Pulmonary artery endothelial cell (primary cell): ENCODE measurements at places on chromosomes 2 and 18.
A peak's percentile ranks its signal among the peaks of the same experiment; 100 is the strongest.

DNA sequence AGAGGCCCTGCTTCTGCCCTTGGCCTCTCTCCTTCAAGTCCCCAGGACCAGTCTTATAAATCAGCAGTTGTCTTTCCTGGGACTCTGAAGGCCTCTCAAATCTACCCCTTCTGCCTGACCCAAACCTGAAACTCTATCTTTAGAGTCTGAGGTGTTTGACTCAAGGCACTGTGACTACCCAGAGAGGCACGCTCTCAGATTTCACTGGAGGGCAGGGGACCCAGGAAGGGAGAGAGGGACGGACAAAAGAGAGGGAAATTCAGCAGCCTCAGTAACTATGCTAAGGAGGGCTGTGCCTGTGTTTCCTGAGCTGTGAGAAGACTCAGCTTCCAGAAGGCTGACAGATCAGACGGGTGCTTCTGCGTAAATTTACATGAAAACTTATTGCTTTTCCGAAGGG is 217.8 kb downstream of the HAUS1 start:
- no peak for DNase-seq

DNA sequence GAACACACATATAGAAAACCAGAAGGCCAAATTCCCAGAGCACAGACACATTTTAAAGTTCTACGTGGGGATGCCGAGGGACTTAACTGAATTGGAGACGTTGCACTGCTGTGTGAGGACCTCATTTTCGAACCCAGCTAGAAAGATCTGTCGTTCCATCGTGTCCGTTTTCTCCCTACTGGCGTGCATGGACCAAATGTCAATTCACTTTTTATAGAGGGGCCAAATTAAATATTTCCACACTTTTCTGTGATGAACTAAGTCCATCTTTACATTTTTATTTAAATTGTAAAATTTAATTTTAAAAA is 692 bp upstream of the TSHZ1 start:
- DNase-seq = no peak

- peak; percentile 27 for DNase-seq
Measured at GRCh38 chr2:33236482-33237385, 239.7 kb upstream of the RASGRP3 start.

DNA sequence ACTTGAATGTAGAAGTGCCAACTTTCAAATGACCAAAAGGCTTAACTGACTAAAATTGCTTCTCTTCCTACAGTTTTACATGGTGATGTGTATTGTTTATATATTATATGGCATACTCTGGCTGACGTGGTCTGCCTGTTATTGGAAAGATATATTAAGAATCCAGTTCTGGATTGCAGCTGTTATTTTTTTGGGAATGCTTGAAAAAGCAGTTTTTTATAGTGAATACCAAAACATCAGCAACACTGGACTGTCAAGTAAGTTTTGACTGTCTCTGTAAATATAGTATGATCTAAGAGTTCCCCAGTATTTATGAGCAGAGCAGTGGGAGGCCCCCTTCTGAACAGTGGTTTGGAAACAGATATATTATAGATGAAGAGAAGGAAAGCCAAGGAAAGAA is 26.2 kb downstream of the TMEM87B start:
- DNase-seq = no peak

DNA sequence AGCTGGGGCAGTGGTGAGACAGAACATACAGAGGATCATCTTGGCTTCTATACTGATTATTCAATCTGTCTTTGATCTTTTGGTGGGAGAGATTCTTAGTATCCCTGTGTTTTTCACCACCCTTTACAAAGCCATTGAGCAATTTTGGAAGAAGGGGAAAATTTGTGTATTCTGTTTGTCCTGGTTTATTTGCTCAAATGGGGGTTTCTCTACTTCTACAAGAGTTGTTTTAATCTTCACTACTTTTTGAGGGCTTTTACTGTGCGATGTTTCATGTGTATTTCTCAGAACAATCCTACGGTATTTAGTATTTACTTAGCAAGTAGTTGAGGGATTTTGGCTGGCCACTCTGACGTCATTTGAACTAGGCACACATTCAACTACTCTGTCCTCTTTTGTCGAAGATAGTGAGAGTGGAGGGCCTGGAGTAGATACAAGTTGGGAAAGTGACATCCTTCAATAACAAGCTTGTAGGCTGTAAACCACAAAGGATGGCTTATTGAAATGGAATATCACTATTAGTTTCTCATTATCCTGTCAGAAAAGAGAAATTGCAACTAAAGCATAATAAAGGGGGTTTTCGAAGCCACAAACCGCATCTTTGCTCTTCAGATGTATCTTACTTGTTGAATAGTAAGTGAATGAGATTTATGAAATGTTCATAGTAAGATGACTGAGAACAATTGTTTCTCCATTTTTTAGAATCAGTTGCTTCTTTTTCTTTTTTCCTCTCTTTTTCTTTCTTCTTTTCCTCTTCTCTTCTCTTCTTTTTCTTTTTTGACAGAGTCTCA is 24.8 kb downstream of the FMNL2 start:
- no peak for DNase-seq

- no peak for DNase-seq
Measured at GRCh38 chr18:26655525-26656430, 107.4 kb upstream of the KCTD1 start.

DNA sequence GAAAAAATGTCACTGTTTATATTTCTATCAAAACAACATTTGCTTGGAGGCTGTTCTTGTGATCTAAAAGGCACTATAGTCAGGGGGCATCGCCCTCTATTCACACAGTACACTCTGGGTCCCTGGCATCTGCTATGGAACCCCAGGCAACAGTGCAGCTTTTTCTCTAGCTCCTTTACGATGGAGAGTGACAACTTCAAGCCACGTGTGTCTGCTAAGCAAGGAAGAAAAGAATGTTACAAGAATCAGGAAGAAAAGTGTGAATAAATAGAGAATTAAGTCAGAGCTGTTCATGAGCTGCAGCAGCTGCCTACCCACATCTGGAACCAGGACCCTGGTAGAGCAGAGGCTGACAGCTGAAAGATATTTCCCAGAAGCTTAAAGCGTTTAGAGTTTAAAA is 11.2 kb downstream of the RND3 start:
- no peak for DNase-seq

- no peak for DNase-seq
Measured at GRCh38 chr2:20838016-20838415, 15.1 kb upstream of the LDAH start.

GRCh38 chr2:1650085-1650872 is 94.0 kb downstream of the PXDN start:
- no peak for DNase-seq

DNA sequence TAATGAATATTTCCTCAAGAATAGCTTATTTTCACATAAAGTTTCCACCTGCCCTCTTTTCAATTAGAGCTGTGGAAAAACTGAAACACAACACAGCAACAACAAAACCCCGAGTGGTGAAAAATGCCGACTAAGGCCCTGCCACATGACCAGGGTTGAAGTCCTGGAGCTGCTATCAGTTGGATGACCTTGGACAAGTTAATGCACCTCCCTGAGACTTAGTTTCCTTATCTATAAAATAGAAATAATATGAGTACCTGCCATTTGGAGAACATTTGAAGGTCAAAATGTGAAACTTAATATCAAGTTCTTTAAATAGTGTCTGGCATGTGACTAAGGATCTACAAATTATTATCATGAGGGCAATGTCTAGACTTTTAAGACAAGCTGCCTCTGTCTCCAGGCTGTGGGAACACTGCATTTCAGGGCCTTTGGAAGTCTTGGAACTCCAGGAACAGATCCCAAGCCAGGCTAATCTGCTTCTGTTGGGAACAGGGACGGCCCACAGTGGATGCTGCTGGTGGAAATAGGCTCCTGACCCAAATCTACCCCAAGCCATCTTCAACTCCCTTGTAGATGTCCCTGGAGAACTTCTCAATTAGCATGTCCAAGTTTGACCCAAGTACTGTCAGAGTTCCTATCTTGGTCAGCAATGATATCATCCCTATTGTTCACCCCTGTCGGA is 42.0 kb upstream of the TRIB2 start:
- DNase-seq = no peak

DNA sequence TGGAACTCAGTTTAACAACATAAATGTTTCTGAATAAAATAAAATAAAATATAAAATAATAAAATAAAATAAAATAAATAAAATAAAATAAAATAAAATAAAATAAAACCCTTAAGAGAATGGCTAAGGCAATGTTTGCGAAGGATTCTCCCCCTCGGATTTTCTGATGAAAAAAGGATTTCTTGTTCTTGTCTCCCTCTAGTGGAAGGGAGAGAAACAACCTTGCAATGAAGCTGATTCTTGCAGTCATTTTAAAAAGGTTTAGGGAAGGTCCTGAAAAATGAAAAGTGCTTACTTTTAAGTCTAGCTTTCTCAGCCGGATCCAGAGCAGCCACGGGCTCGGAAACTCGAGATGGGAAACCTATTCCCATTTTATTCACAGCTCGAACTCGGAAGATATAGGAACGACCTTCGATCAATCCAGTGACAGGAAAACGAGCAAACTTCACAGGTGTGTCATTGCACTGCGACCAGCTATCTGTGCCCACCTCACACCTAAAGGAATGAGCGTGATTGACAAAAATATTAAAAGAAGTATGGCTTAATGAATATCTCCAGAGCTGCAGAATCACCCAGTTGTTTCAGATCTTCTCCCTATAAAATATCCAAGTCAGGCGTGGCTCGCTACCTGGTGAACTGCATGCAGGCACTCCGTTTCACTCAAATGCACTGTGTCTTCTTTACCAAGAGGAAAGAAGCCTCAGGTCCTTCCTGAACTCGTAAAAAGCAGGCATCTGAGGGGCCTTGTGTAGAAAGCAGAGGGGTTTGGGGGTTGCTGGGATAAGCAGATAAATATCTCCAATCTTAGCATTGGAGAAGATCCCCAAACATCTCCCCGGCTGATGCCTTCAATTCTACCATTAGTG is 68.1 kb downstream of the MYOM1 start:
- DNase-seq = no peak

- DNase-seq = no peak
Measured at GRCh38 chr2:62410926-62411456, 95.0 kb downstream of the TMEM17 start.

GRCh38 chr2:49978341-49978740 is 824.0 kb upstream of the FSHR start:
- no peak for DNase-seq

- no peak for DNase-seq
Measured at GRCh38 chr2:26959331-26959730, 11.1 kb upstream of the MAPRE3 start.

DNA sequence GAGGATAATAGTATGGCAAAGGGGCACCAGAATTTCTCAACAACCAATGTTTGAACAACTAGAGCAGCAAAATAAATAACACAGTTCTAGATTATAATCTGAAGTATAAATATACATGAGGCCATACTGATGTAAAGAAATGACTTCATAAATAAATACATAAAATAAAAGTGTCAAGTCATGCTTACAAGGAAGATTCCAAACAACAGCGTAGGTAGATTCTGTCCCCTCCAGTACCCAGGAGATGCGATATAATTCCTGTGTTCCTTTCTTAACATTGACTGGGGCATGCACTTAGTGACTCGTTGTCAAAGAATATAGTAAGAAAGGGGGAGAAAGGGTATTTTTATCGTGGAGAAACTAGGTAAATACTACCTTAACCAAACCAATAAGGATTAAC is 355.1 kb downstream of the DPP10 start:
- no peak for DNase-seq

DNA sequence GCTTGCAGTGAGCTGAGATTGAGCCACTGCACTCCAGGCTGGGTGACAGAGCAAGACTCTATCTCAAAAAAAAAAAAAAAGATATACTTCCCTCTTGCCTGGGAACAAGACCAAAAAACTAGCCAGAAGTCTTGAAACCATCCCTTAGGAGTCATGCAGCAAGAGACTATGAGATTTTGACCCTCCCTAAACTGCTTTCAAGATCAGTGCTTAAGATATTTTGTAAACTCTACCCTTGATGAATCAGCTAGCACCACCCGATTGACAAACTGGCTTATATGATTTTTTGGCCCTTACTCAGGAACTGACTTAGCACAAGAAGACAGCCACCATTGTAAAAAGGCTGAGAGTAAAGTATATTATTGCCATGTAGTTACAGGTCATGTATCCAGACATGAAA is 3.8 kb downstream of the SULT1C3 start:
- no peak for DNase-seq

DNA sequence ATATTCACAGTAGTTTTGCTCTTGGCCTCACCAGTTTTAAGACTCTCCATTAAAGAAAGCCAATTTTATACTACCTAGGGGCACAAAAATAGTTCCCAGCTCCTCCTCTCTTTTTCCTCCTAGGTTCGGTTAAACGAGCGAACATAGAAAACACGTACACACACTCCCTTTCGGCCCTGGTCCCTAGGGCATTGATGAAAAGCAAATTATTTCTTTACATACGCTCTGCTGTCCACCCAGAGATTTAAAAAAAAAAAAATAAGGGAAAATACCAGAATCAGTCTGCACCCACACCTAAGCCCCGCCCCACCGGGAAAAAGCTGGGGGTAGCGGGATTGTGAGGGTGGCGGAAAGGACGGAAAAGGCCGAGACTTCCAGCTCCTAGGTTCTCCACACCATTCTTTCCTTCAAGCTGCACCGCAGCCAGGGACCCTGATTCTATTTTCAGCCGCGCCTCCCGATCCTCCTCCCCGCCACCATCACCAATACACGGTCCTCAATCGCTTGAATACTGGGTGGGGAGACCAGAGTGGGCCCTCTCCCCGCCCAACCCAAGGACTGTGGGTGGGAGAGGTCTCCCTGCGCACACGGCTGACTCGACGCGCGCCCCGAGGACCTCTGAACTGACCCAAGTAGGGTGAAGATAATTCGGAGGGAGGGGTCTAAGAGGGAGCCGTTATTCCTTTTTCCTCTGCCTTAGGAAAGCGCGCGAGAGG is 769 bp downstream of the ATF2 start:
- DNase-seq = no peak

DNA sequence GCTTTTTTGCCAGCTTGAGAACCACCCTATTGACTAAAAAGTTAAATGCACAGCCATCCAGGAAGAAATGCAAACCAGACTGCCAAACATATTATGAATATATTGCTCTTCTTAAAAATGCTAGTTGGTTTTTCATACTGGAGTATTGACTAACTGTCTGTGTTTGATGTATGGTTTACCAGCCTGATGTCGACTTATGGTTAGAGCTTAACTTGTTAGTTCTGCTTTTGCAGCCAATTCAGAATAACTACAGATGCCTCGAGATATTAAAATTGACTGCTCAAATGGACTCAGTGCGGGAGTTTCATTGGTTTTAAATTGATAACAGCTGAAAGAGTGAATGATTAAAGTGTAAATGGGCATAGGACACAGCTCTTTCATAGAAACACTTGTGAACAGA is 369.8 kb downstream of the ARHGAP15 start:
- no peak for DNase-seq

GRCh38 chr2:60555783-60556139 is 2.3 kb upstream of the BCL11A start:
- no peak for DNase-seq
